Stimulated activated CD8-positive, alpha-beta memory T cell treated with anti-CD3 and anti-CD28 coated beads, Interleukin-7, amount 100 ng/mL, for 1 hour (primary cell): ENCODE measurements at places on chromosomes 1 and 21.

GRCh38 chr1:22237433-22238093 is 94.7 kb upstream of the WNT4 start:
- no peak for DNase-seq

- no peak for DNase-seq
Observed at GRCh38 chr1:229340496-229340895, 2.4 kb downstream of the CCSAP start.

DNA sequence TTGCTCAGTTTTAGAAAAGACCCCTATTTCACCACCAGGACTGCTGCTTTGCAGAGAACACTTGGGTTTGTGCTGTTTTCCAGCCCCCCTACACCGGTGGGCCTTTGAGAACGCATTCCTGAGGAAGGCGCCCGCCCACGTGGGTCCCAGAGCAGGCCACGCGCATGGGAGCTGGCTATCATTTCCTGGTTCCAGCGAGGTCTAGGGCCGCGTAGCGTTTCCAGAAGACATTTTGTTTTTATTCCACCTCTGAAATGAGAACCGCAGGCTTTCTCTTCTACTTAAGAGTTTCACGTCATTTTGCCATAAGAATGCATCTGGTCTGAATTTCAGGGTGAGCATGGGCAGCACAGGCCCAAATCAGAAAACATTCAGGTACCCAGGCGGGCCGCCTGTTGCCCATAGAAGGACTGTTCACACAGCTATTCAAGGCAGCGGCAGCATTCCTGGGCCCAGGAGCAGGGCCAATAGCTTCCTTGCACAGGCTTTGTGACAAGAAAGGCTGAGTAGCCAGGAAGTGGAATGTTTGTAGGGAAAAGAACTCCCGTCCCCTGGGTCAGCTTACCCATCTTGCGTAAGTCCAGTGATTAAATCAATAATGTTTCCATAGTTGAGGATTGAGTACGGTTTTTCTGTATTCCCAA is 1.4 kb upstream of the KLHL21 start:
- no peak for DNase-seq

GRCh38 chr1:164562511-164562910 is 3.5 kb downstream of the PBX1 start:
- DNase-seq = no peak

GRCh38 chr1:227746676-227747075 is 11.4 kb downstream of the SNAP47 start:
- DNase-seq = no peak

DNA sequence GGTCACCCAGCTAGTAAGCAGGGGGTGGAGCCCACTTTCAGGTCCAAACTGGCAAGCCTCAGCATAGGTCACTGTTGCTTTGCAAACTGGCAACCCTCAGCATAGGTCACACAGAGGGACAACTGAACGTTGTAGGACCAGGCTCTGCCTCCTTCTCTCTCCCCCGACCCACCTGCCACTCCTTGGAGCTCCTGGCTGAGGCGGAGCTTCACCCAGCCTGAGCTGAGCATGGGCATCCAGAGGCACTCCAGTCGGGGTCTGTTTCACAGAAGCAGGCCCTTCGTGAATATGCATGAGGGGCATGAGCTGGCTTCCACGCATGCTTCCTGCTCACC is 24.2 kb downstream of the CAPZB start:
- no peak for DNase-seq

- DNase-seq = no peak
Observed at GRCh38 chr1:219902951-219903350, 25.4 kb downstream of the SLC30A10 start.

DNA sequence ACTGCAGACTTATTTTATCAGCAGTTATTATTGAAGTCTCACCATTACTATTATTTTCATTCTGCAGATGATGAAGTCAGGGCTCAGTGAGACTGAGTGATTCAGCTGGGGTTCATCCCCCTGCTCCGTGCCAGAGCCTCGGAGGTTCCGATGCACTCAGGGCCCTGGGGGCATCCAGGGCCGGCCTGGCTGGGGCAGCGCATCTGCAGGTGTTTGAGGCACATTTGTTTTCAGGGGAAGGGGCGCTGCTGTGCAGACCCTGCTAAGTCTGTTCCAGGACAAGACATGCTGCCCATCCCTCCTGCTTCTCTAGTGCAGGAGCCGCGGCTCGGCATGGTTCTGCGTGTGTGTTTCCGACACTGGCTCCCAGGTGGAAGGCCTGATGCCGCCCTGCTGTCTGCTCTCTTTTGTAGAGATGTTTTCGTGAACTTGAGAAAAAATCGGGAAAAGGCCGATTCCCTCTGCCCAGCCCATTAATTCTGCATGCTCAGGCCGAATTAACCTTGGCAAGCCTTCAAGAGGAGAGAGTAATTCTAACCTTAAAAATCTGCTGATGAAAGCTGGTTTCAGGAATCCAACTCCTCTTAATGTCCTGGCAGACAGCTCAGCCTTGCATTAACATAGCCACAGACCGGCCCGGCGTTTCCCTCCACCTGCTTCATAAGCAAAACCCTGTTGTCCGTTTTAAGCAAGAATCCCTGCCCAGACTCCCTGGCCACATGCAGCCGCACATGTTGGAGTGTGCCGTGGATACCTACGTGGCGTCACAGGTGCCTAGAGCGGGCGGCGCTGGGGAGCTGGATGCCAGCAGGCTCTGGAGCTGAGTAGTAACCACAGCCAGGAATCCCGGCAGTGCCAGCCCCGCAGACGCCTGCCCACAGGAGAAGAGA is 316.0 kb upstream of the VAMP3 start:
- no peak for DNase-seq

DNA sequence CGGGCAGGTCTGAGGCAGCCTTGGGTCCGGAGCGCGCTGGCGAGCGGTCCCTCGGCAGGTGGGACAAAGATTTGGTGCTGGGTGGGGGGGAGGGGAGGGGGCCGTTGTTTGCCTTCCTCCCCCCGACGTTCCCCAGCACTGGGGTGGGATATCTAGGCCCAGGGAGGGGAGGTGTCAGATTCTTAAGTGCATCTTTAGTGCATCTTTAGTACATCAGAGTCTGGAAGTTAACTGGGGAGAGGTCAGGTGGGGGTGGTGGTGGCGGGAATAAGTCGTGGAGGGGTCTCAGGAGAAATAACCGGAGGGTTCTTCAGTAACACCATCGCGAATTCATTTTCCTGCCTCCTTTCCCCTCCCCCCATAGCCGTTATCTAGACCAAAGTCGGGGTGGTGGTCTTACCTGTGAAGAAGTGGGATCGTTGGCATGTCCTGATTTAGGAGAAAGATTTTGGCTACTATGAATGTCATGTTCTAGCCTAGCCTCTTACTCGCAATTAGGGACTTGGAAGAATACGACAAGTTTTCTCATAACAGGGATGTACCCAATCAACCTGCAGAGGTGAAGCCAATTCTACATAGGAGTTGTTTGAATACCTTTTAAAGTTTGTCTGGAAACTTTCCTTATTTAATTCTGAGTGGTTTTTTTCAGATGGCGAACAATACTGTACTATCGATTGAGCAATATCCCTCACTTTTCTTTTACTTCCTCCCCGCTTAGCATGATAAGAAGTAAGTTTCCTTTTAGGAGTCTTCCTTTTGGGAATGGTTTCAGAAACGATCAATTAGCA is 886 bp downstream of the ZMYM4 start:
- no peak for DNase-seq

DNA sequence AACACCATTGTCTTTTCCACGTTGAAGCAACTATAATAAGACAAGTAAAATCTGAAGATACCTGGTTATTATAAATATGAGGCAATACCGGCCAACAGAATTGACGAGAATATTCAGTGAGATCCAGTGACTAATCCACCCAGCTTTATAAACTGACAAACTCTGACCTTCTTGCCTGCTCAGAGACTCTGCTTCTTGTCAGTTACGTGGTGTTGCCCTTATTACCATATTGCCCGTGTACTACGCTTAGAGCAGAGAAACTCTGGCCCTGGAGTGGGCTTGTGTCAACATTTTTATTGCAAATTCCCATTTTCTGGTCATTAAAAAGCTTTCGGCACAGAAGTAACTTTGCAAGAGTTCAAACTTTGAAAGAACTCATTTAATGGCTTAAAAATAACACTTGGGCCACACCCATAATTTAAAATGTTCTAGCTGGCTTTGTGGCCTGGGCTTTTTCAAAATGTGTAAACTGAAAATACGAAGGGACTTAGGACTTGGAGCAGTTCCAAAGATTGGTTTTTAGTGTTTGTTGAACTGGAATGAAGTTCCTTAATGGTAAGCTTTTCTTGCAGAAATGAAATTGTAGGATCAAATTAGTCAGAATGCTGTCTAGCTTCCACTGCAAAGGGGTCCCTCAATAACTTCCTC is 266.2 kb downstream of the LMO4 start:
- DNase-seq = no peak

- no peak for DNase-seq
Observed at GRCh38 chr1:197096137-197096536, 29.1 kb upstream of the F13B start.

GRCh38 chr1:164770131-164770529 is 211.1 kb downstream of the PBX1 start:
- no peak for DNase-seq

GRCh38 chr1:234751678-234752077 is 141.7 kb upstream of the IRF2BP2 start:
- DNase-seq = no peak

DNA sequence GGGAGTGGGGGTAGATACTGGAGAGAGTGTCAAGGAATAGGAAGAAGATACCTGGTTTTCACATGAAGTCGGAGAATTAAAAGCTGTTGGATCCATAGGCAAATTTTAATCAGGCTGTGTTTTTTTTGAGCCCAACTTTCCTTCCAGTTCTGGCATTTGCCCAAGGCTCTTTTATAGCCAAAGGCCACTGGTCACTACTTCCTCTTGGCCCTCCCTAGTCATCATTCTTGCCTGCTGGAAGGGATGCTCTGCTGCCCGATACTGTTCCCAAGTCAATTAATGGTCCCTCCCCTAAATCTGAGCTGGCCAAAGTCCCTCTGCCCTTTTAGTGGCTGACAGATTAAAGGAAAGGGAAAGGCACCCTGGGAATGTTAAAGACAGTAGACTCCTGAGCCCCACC is 102.8 kb upstream of the ZNF648 start:
- DNase-seq = no peak

- no peak for DNase-seq
Observed at GRCh38 chr21:18614303-18614702, 210.7 kb upstream of the TMPRSS15 start.

GRCh38 chr1:172230526-172230925 is 190.0 kb upstream of the C1orf105 start:
- DNase-seq = no peak

GRCh38 chr1:15957221-15958095 is 18.4 kb downstream of the ZBTB17 start:
- no peak for DNase-seq

DNA sequence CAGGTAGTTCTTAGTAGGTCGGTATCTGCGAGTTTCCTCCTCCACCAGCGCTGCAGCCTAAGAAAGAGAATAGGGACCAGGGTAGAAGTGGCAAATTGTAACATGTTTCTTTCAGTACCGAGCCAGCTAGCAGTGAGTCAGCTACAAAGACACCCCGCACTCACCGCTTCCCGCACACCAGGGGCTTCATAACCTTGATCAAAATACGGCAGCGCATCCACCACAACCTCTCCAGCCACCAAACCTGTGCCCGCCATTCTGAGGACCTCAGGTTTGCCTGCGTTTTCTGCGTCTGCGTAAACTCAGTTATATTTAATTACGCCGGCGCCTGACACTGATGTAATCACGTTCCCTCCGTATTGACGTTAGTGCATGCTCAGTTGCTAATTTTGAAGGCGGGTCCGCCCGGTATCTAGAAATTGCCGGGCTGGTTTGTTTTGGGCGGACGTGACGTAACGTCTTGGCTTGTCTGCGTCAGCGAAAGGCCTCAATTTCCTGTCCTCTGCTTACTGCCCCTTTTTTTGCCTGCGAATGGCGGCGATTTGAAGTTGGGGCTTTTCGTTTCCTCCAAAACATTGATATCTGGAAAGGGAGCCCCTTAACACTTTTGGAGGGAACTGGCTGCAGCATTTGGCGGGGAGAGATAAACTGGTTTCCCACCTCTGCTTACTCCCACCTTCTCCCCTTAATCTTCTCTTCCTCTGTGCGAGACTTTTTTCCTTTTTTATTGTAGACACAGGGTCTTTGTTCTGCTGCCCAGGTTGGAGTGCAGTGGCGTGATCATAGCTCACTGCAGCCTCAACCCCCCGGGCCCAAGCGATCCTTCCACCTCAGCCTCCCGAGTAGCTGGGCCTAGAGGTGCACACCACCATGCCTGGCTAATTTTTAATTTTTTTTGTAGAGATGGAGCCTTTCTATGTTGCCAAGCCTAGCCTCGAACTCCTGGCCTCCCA is at the start of gene BCAS2:
BCAS2 (minus strand) TSS at position 281 of the 953 bp plus-strand sequence; CDS start at position 257, 24 bp downstream.
- peak; percentile 89 for DNase-seq

- DNase-seq = no peak
Observed at GRCh38 chr1:34926156-34926555, 3.3 kb downstream of the DLGAP3 start.

DNA sequence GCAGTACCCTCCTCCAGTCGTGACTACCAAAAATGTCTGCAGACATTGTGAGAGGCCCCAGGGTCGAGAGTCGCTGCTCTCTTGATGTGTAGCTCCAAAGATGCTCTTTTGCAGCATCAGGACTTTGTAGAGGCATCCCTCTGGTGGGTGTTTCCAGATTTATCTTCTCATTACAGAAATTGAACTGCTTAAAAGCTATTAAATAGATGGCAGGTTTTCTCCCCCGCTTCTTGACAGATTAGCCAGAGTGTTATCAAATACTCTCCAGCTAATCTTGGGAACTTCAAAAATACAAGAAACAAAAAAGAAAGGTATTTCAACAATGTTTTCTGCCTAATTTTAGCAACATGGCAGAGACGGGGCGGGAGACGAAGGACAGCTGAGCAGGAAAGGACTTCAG is 265.2 kb downstream of the KIF26B start:
- DNase-seq = no peak

GRCh38 chr21:45866551-45866950 is 115.0 kb upstream of the COL6A1 start:
- no peak for DNase-seq

GRCh38 chr1:3336641-3337630 is 117.5 kb upstream of the ARHGEF16 start:
- DNase-seq = no peak

GRCh38 chr1:225242611-225243010 is 185.2 kb downstream of the LBR start:
- no peak for DNase-seq

- DNase-seq = no peak
Observed at GRCh38 chr1:242522996-242523718, 1.3 kb downstream of the PLD5 start.

GRCh38 chr1:205965036-205965884 is 22.0 kb upstream of the SLC26A9 start:
- DNase-seq = no peak

- no peak for DNase-seq
Observed at GRCh38 chr1:206715552-206716158, 30.9 kb downstream of the MAPKAPK2 start.

DNA sequence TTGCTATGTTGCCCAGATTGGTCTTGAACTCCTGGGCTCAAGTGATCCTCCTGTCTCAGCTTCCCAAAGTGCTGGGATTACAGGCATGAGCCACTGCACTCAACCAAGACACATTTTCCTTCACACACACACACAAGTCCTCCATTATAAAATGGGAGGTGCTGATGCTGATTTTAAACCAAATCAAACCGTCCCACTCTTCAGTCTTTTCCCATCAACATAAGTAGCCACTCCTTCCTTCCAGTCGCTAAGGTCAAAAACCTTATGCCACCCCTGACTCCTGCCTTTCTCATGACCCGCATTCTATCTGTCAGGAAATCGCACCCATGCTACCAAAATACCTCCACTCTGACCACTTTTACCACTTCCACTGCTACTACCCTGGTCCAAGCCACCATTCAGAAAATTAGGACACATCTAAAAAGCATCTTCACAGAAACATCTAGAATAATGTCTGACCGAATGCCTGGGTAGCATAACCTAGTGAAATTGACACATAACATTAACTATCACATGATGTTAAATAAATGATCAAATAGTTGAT is 28.0 kb upstream of the IFNGR2 start:
- no peak for DNase-seq
